Activated T-helper 1 cell treated with anti-CD3 and anti-CD28 coated beads, Interleukin-2, amount 50 U/mL, for 16 hours (primary cell): ENCODE measurements at places on chromosomes 12 and 14.

DNA sequence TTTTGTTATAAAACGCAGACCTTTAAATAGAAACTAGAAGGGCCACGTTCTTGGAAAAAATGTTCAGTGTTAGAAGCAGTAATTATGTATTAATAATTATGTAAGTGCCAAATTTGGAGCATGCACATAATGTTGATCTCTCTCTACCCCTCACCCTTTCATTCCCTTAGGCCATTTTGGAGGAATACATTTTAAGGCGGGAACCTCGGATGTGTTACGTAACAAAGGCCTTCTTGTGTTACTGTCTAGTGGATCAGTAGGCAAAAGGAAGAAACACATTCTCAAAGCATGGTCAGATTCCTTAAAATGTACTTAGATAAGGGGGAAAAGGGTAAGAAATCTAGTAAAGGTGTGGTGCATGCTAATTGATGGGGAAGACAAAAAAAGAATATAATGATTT is 52.7 kb downstream of the RASSF3 start:
- DNase-seq = no peak

DNA sequence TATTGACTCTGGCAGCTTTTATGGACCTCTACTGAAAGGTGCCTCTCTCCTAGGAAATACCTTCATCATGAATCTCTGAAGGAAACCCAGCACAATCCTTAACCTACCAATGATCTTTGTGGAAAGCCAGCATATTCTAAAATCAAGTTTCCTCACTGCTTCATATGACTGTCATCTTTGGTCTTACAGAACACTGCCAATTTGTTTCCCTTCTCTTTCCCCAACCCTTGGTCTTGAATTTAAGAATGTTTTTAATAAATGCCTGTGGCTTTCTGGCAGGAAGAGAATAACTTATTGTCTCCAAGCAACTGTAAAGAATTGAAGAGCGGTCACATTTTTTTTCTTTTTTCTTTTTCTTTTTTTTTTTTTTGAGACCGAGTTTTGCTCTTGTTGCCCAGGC is 427.6 kb downstream of the IPO8 start:
- no peak for DNase-seq

DNA sequence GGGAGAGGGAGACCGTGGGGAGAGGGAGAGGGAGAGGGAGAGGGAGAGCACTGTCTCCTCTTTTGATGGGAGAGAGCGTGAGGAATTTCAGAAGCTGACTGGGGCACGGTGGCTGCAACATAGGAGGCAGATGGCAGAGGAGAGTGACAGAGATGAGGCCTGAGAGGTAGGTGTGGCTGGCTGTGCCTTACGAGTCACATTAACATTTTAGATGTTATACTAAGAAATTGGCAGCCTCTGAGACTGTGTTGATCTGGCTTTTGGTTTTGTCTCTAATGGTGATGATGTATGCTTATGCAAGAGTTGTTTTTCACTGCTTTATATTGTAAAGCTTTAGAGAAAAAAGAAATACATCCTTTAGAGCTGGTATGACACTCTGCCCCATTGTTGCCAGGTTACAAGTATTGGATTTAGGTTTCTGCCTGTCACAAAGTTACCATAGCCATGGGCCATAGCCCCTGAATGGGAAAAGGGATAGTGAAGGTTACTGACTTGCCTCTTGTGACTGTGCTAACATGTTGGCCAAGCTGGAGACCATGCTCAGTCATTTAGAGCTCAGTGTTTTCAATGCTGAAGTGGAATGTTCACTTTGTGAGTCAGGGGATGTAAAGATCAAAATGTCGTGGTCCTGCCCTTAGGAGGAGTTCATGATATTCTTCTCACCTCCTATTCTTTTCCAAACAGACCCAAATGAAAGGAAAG is 186.2 kb downstream of the SYNE2 start:
- DNase-seq = no peak

DNA sequence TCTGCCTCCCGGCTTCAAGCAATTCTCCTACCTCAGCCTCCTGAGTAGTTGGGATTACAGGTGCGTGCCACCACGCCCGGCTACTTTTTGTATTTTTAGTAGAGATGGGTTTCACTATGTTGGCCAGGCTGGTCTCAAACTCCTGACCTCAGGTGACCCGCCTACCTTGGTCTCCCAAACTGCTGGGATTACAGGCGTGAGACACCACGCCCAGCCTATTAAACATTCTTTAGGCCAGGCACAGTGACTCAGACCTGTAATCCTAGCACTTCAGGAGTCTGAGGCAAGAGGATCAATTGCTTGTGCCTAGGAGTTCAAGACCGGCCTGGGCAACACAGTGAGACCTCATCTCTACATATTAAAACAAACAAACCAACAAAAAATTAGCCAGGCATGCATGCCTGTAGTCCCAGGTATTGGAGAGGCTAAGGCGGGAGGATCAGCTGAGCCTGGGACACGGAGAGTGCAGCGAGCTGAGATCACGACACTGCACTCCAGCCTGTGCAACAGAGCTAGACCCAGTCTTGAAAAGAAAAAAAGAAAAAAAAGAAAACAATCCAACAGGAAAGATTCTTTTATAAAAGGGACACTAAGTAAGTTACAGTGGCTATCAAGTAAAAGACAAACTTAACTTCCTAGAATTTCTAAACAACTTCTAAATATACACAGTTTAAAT is 70.2 kb downstream of the HECTD1 start:
- no peak for DNase-seq

DNA sequence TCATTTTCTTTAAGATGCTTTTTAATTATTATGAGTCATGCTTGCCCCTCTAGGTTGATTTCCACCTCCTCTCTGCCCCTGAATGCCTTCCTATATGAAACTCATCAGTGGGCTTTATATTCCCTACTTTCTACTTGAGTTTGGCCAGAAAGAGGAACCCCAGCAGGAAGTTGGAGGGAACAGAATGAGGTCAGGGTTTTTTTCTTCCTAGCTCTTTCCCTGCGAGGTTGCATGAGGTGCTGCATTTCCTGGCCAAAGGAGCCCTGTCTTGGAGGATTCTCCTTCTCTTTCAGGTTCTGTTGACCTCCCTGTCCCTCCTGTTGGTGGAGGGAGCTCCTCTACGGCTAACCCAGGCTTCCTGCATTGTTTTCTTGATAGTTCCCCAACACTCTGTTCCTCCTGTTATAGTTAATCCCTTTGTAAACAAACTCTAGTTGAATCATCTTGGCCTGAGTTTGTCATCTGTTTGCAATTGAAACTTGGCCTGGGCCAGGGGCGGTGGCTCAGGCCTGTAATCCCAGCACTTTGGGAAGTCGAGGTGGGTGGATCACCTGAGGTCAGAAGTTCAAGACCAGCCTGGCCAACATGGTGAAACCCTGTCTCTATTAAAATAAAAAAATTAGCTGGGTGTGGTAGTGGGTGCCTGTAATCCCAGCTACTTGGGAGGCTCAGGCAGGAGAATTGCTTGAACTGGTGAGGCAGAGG is 15.3 kb upstream of the SPIC start:
- no peak for DNase-seq

DNA sequence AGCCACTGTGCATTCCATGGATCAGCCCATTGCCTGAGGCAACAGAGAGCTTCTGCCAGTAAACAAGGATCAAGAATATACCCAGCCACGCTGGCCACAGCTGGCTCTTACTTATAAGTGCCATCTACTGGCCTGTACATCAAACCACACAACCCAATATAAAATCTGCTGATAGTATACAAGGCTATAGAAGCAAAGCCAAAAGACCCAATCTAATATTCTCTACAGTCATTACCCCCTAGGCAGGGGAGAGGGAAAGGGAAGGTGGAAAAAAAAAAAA is 4.4 kb upstream of the FAM186B start:
- DNase-seq = no peak

DNA sequence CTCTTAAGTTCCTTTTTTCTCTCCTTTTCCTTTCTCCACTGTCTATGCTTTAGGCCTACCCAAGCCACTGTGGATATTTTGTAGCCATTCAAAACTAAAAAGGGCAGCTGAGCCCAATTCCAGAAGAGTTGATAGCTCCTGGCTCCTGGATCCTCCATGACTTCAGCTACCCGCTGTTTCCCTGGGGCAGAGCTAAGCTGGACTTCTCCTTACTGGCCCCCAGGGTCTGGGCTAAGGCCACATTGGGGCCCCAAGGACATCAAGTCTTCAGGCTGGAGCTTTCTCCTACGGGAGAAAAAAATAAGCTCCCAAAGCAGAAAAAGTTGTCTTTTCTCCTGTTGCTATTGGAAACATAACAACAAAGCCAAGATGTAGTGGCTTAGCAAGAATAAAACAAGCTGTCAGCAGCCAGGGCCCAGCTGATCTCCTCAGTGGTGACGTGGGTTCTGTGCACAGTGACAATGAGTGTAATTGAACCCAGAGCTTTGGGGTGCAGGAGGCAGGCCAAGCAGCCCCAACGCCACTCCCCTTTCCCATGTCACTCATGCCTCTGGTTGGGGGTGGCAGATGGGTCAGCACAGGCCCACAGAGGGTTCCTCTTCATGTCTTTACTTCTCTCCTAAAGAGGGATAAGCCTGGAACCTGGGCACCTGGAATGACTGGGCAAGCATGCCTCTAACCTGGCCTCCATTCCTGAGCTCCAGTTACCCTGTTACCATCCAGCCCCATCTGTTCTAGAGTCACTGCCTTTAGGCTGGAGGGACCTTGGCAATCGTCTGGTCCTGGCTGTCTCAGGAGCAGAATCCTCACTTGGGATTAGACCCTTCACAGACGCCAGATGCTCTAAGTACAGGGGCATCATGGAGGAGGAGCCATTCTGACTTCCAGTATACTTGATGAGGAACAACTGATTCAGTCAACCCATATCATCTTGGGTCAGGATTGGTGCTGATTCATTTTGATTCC is 171.2 kb downstream of the ZFP36L1 start:
- no peak for DNase-seq

DNA sequence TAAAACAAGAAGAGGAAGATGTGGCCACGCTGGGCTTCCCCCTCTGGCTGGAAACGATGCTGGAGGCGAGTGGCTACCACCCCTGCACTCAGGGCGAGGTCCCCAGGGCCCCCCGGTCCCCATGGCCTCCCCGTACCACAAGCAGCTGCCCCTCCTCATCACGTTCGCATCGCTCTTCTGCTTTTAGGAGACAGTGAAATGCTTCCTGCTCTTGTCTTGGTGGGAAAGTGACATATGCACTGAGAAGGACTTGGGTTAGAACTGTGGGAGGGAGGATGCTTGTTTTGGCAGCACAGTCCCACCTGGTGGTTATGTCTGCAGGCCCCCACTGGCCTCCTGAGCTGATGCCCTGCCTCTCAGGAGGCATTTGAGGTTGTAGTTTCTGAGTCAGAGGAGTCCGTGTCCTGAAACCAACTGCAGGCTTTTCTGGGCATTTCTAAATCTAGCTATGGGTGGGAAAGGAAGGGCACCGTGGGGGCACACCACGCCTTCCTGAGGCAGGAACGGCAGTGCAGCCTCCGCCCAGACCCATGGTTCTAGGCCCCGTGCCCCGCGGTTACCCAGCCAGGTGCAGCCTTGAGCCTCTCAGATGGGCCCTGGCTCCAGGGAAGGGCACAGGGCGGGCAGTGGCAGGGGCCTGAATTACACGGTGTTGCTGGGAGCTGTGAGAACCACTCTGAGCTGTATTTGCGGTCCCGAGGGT is 139.3 kb downstream of the ADGRD1 start:
- no peak for DNase-seq

GRCh38 chr12:118073768-118074167 is 12.8 kb upstream of the WSB2 start:
- no peak for DNase-seq

DNA sequence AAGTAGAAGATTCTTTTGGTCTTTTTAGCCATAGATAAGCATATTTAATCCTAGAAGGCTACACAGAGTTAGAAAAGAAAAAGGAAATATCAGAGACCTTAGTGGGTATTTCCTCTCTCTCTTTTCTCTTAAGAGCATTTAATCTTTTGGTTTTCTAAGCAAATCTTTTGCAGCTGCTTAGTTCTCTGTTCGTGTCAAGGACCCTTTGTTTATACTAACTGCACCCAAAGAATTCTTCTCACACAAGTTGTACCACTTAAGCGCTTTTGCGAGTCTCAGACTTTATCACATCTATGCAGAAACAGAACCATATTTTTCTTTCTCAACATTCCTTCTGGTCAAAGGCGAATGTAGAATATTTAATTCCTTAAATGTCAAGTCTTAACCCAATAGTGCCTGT is 17.9 kb upstream of the NID2 start:
- no peak for DNase-seq

DNA sequence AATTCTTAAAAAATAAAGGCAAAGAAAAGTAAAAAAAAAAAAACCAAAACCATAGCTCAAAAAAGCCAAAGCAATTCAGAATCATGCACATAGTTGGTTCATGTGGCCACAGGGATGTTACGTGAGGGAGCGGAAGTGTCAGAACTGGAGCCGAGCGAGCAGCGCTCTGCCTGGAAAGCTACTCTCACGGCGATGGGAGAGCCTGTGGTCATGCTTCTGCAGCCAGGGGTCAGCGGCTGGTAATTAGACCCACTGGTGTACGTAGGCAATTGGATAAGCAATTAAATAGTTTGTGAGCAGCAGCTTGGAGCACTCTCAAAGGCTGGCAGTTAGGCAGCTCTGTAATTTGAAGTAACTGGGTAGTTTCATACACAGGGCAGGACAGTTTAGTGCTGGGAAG is 58.1 kb downstream of the TRHDE start:
- no peak for DNase-seq

DNA sequence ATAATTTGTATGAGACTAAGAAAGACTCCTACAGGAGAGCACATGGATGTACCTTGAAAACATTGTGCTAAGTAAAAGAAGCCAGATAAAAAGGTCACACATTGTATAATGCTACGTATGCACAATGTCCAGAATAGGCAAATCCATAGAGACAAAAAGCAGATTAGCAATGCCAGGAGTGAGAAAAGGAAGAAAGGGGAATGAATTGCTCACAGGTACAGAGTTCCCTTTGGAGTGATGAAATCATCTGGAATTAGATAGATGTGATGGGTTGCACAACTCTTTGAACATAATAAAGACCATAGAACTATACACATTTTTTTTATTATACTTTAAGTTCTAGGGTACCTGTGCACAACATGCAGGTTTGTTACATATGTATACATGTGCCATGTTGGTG is 1218.9 kb upstream of the TMEM132C start:
- no peak for DNase-seq

GRCh38 chr12:53048780-53049401 is 974 bp upstream of the TNS2 start:
- no peak for DNase-seq

GRCh38 chr14:100774164-100774537 is 47.5 kb downstream of the DLK1 start:
- DNase-seq = no peak

DNA sequence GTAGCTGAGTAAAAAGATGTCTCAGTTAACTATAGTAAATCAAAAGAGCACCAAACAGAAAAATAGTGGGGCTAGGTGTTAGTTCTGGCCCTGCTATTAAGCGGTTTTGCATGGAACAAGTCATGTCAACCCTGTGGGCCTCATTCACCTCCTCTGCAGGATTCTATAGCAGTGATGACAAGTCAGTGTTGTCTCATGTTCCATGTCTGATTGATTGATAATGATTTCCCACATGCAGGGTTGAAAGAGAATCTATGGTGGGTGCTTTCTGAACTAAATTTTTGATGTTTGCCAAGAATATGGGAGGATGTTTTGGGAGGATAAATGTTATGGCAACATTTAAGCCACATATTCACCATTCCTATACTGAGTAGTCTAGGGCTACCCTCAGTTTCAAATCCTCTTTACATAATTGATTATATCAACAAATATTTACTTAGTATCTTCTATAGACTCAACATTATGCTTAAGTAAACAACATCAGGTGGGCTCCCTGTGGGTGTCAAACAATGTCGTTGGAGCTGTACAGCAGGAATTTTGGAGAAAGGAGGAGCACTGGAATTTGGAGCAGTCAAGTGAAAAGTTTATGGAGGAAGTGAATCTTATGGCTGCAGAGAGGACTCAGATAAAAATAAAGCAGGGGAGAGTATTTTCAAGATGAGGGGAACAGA is 48.6 kb downstream of the IRAK3 start:
- DNase-seq = no peak
